ENCODE measurements at places on chromosomes 2 and 18.

DNA sequence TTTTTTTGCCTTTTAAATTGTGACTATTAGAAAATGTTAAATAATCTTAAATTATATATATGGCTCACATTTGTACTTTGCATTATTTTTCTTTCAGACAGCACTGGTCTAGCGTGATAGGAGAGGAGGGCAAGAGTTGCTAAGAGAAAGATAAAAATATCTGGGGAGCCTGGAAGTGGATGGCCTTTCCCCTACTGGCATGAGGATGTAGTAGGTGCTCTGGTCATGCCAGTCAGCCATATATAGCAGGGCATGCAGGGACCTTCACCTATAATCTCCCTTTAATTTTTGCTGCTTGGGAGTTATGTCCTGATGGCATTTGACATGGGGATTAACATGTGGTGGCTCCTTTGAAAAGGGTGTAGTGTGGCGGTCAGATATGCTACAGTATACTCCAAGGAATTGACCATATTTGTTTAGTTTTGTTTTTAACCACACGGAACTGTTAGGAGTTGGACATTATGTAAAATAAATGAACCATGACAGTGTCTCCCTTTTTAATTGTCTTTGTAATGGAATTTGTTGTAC is 144.7 kb downstream of the BABAM2 start:
- DNase-seq, result no peak

GRCh38 chr2:236702657-236703372 is 133.2 kb downstream of the ACKR3 start:
- DNase-seq, result no peak

GRCh38 chr2:181462033-181462432 is 4.8 kb downstream of the ITGA4 start:
- DNase-seq, result peak; percentile 50

DNA sequence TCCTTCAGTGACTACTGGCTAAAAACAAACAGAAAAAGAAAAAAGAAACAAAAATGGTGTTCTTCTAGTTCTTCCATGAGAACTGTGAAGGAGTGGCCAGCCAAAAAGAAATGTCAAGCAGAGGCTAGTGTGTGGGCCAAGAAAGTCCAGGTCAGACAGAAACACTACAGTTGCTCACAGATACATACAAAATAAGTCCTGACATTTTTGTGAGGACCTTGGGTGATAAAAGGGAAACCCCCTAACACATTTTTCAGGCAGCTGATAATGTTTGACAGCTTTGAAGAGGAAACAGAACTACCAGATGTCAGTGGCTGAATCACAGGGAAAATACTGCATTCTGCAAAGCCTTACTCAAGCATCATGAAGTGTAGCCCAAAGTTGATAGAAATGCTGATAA is 28.1 kb downstream of the ARHGAP25 start:
- DNase-seq, result peak; percentile 72

DNA sequence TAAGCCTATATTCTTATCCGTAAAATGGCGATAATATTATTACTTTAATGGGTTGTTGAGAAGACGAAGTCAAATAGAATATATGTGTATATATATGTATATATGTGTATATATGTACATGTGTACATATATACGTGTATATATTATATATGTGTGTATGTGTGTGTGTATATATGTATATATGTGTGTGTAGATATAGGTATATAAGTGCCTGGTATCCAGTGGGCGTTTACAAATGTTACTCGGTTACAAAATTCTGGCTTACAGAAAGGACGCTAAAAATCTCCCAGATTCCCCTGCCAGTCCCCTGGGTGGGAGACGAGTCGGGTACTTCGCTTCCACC is 295 bp upstream of the MTX2 start:
- no peak for DNase-seq

- no peak for DNase-seq
These were observed 47.7 kb downstream of the SMAD7 start for GRCh38 chr18:48902856-48903601.

DNA sequence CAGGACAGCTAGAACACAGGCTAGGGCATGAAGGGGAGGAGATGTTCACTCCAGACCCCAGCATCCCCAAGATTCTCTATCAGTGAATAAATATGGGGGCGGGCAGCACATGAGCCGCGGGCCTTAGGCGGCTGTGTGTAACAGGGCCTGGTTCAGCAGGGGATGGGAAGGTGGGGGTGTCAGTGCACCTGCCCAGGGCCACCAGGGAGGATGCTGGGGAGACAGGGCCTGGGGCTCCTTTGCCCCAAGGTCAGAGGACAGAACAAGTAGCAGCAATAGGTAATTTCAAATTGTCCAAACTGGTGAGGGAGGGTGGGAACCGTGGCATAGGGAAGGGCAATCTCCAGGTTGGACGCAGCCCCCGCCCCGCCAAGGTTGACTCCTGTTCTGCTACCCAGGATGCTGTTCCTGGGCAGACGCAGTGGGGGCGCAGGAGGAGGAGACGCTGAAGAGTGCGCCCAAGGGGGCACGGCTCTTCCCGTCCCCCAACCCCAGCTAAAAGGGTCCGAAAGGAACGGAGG is 16.2 kb downstream of the CYP26B1 start:
- no peak for DNase-seq

GRCh38 chr18:55821219-55821618 is 233.2 kb upstream of the TCF4 start:
- DNase-seq, result no peak

- DNase-seq, result no peak
These were observed 1355.5 kb downstream of the SUCLG1 start for GRCh38 chr2:83103613-83104012.

DNA sequence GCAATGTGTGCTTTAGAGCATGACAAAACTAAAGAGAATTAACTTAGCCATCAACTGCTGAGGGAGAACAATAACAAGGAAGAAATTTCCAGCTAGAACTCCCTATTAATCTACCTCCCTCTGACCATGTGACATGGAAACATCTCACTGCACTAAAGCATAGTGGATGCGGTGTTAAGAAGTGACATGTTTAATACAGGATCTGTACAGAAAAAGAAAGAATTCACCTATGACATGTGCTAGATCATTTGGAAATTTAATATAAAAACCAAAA is 202.3 kb upstream of the KLHL14 start:
- DNase-seq, result no peak

GRCh38 chr2:141137122-141137693 is 993.6 kb downstream of the LRP1B start:
- no peak for DNase-seq

- no peak for DNase-seq
These were observed 361.6 kb upstream of the TFPI start for GRCh38 chr2:187915810-187916209.

DNA sequence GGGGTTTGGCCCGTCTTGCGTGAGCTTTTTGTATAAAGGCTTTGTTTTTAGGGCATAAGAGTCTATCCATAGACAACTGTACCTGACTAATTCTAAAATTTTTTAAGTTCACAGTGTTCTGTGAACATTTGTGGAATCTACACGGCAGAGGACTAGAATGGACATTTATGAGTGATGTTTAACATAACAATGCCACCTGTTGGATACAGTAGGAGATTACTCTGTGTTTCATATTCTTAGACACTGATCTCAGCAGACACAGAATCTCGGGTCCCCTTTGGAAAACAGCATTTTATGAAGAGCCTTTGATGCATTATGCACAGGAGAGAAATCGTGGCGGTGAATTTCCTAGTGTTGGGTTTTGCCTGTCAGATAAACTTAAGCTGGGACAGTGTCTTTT is 752.2 kb downstream of the DPP10 start:
- DNase-seq, result no peak

GRCh38 chr18:21012308-21012707 is 99.3 kb downstream of the ROCK1 start:
- no peak for DNase-seq

DNA sequence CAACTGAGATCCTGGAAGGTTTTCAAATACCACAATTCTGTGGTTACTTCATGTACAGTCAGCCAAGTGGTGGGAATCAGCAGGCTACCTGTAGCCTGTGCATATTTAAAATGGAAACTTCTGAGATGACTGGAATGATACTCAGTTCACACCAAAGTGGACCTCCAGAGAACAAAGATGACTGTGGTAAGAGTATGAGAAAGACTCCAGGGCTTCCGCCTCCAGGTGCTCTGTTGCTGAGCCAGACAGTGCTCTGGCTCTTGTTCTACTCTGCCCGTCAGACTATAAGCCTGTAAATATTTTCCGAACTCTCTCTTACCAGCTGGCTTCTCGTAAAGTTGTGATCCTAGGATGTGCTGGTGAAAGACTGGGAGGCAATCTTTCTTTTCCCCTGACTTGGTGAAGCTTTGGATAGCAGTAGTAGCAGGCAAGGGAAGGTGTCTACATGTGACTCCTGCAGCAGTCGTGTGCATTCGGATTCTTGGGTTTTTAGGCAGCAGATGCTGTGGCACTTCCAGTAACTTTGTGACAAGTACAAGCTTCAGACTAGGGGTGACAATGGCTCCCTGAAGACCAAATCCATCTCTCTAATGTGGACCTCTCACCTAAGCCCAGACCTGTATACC is 23.1 kb downstream of the ST3GAL5 start:
- DNase-seq, result no peak

DNA sequence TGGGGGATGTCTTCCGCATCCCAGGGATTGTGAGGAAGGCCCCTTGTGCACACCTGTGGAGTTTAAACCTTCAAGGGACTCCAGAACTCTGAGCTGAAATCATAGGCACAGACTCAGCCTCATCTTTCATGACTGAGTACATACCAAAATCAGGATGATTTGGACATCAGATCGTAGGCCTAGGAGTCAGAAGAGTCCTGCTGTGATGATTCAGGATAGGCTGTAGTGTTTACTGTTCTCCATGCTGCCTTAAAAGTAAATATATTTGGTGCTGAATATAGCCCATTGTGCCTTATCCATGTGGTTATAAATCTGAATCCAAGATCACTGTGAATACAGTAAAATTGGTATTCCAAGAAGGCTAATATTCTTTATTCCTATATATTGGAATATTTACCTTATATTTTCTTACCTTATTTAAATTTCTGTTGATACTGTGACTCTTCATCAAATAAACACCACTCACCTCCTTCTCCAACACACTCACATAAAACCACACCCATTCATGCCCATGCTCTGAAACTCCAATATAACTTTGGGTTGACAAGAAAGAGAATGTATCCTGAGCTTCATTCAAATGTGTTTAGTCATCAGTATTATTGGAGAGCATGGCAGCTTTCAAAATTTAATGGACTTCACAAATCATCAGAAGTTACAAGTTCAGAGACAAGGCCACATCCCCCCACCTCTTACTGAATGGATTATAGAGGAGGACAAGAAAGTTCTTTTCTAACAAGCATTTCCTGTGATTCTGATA is 561.4 kb upstream of the LINC00305 start:
- DNase-seq, result no peak

- no peak for DNase-seq
These were observed 791.3 kb upstream of the CHAC2 start for GRCh38 chr2:52976143-52976949.

DNA sequence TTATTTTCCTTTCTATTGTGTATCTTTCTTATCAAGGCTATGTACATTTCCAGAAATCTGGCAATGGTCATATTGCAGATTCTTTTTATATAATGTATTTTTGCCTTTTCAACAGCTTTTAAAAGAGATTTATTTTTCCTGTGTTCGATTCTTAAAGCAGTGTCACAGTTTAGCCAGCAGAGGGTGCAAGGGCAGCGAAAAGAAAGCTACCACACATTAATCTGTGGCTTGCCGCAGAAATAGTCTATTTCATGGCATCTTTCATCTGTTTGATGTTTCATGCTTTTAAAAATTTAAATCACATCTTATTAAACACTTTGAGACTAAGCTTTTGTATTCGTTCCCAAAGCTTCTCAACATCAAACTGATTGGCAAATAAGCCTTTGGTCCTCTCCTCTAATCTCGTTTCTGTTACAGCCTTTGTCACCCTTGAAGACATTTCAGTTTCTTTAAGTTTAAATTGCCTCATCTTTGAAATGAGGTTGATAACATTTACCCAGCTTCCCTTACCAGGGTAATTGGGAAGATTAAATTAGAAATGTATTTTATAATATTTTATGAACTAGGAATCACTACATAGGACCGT is 73.3 kb downstream of the PIK3C3 start:
- DNase-seq, result peak; percentile 49

DNA sequence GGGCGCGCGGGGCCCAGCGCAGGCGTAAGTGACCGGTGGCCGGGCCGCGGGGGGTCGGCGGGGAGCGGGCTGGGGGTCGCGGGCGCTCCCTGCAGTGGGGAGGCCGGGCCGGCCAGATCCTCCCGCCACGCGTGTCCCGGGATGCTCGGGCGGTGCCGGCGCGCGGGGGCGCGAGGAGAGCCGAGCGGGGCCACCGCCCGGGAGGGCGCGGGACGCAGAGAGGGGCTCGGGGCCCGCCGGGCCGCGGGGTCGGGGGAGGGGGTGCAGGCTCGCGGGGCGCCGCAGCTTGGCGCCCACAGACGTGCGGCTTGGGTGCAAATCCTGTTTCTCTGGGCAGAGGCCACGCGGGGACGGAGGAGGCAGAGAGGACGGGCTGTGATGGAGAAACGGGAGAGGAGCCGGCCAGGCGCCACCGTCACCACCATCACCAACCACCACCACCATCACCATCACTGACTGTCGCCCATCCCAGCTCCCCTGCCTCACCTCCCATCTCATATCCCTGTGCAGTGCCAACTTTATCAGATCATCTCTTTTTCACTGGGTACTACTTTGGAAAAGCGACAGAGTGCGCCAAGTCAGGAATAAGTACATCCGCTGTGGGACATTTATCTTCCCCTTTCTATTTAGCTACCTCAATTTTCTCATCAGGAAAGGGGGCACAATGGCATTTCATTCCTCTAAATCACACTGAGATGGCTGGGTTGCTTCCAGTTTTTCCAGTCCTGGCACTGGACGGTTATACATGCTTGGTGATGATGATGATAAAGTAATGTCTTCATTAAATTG is 97.2 kb upstream of the GPR45 start:
- no peak for DNase-seq

GRCh38 chr2:187194049-187194448 is 254.0 kb downstream of the CALCRL start:
- no peak for DNase-seq

Measured in CD4-positive, alpha-beta T cell treated with Interleukin-2 at 100 ng/mL for 4 hours (primary cell).